ENCODE measurements at places on chromosomes 2 and 18.
A peak's percentile ranks its signal among the peaks of the same experiment; 100 is the strongest.

DNA sequence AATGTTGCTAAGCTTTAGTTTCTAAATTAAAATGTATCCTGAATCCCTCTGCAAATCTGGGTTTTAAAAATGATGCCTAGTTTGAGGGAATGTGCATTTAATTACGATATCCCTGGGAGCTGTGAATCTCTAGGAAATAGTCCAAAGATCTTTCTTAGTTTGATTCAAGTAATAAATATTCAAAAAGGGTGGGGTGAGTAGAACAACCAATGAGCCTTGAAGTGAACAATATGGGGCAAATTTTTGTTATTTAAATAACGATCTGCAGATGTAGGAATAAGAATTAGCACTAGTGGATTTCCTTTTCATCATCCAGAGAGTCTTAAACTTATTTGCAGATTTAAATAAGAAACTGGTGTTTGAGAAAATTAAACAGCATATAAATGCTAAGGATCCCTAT lies 106.3 kb downstream of the ACVR1 start:
- DNase-seq: no peak

GRCh38 chr2:56099963-56100362 lies 83.8 kb upstream of the CCDC85A start:
- DNase-seq: no peak

DNA sequence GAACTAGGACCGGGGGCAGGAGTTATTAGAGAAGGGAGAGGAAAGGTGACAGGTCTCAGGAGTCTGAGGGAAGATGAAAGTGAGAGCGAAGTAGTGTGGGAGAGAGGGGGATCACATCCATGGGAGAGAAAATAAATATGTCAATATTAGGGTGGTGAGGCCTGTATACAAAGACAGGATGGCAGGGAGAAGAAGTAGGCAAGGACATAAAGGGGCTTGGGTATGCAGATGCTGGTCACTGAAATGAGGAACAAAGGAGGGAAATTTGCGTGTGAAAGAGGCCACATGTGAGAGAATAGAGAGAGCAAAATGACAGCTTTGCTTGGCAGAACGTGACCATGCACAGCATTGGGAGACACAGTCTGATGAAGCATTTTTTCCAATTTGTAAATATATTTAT lies 13.6 kb downstream of the METAP1D start:
- DNase-seq: no peak

DNA sequence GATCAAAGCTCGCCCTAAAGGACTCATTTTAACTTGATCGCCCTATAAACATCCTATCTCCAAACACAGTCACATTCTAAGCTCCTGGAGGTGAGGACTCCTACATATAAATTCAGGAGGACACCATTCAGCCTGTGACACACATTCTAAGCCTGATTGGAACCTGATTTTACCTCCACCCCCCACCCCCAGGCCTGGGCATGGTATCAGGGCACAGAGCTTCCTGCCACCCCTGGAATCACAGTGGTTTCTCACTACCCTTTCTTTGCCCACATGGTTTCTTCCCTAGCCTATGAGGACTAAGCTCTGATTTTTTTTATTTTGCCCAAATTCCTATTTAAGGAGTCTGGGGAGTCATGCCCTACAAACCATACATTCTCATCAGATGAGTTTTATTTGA lies 428.1 kb upstream of the ID2 start:
- DNase-seq: no peak

- DNase-seq: no peak
Observed at GRCh38 chr18:31070206-31070605, 27.7 kb upstream of the DSC3 start.

DNA sequence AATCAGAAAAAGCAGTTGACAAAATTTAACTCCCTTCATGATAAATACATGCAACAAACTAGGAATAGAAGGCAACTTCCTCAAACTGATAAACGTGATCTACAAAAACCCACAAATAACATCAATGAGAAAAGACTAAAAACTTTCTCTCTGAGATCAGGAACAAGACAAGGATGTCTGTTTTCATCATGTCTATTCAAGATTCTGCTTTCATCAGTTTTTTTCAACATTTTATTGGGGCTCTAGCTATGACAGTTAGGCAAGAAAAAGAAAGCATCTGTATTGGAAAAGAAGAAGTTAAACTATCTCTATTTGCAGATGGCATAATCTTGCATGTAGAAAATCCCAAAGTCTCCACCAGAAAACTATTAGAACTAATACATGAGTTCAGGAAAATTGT lies 12.3 kb upstream of the CHST10 start:
- no peak for DNase-seq

DNA sequence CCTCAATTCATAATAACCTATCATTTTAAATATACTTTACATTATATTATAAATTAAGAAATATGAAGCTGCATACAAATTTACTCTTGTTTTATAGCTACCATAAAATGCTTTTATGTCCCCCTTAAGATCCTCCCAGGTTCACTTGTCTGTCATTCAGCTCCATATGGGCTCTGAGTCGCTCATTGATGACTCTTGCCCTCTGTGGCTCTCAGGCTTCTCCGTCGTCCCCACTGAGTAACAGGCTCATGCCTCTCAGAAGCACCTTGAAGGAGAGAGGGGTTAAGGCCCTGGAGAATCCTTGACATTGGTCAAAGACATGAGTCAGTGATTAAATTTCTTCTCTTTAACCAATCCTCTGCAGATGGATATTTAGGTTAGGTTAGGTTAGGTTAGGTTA lies 6.2 kb upstream of the MCM6 start:
- DNase-seq: no peak

DNA sequence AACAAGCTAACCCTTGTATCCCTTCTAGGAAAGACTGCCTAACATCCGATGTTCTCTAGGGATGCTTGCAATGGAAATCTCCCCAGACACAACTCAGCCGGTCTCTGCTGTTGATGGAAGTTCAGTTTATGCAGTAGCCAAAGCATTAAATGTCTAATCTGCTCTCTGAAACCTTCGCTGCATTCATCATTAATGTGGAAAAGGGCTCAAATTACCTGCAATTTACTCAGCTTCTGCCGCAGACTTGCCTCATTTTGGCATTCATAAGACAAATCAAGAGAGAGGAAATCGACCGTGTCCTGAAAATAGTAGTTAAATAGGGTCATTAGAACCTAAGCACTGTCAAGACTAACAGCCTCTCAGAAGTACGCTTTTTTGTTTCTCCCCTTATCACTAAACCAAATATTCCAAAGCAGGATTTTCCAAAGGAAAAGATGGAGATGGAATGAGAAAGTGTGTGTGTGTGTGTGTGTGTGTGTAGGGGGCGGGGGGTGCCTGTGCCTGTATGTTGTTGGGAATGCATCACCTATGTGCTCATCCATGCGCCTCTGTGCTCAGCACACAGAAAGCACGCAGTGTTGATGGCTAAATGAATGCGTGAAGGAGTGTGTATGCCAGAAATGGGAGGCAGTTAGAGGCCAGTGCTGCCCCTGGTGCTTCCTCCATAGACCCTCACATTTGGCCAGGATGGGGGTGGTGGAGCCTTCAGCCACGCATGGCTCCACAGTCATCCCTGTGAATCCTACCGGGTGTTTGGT lies 7.4 kb downstream of the LCT start:
- no peak for DNase-seq

GRCh38 chr2:134574611-134575330 lies 144.0 kb downstream of the TMEM163 start:
- DNase-seq: no peak

GRCh38 chr2:99356853-99357252 lies 19.7 kb downstream of the EIF5B start:
- DNase-seq: no peak

- DNase-seq: no peak
Observed at GRCh38 chr2:56030062-56030461, 106.5 kb upstream of the EFEMP1 start.

DNA sequence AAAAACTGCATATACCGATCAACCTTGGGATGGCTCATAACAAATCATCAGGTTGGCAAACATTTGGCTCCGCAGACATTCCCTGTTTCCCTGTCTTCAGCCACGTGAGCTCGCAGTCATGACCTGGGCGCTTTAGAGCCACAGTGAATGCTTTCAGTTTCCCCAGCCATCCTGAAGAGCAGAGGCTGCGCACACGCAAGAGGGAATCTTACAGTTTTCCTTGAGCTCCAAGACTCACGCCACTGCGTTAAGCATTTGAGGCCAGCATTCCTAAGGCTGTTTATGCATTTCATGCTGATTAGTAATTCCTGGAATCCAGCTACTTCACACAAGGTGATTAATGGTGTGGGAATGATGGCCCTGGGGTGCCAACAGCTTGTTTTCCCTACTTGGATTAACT lies 95.1 kb downstream of the MTCL1 start:
- no peak for DNase-seq

- DNase-seq: peak; percentile 19
Observed at GRCh38 chr2:44833171-44834069, 108.1 kb upstream of the SIX3 start.

GRCh38 chr2:7071154-7071553 lies 153.9 kb downstream of the RNF144A start:
- no peak for DNase-seq

DNA sequence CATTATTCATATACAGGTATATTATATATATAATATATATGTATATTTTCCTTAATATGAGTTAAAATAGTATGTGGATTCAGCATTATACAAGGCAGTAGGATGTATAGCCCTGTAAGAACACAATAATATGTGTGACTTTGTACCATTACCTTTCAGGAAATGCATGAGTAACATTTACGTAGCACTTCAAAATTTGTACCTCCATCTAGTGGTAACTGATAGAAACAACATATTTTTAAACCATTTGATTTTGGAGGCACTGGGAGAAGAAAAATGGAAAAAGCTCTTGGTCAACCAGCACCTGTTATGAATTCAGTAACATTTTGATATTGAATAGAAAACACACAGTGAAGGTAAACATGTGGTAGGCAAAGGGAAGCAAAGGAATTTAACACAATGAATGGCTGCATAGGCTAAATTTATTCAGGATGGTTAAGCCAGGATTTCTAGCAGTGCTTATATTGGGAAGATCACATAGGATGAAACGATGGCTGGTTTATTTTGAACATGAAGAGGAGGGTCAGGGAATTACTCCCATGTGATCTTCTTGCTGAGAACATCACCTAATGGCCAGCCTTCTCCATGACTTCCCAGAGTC lies 565.5 kb downstream of the CCDC85A start:
- DNase-seq: no peak

- peak; percentile 90 for DNase-seq
Observed at GRCh38 chr2:216535454-216535995, 36.9 kb downstream of the RPL37A start.

DNA sequence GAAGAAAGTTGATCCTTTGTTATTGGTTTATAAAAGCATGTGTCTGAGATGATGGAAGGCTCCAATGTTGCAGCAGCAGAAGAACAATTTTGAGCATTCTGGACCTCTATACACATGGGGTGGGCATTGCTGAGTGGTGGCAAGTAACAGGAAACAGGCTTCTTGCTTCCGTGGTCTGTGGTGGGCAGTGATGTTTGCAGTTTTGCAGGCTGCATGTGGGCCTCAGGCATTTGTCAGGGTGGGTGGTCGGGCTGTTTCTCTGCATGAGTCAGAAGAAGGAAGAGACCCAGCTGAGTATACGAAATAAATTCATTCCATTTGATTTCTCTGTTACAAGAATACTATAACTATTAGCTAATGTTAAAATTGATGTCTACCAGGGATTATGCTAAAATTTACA lies 239.5 kb upstream of the COL3A1 start:
- no peak for DNase-seq

- no peak for DNase-seq
Observed at GRCh38 chr2:105102963-105103421, 65.1 kb downstream of the MRPS9 start.

GRCh38 chr2:24453379-24454073 lies 37.5 kb upstream of the NCOA1 start:
- DNase-seq: no peak

DNA sequence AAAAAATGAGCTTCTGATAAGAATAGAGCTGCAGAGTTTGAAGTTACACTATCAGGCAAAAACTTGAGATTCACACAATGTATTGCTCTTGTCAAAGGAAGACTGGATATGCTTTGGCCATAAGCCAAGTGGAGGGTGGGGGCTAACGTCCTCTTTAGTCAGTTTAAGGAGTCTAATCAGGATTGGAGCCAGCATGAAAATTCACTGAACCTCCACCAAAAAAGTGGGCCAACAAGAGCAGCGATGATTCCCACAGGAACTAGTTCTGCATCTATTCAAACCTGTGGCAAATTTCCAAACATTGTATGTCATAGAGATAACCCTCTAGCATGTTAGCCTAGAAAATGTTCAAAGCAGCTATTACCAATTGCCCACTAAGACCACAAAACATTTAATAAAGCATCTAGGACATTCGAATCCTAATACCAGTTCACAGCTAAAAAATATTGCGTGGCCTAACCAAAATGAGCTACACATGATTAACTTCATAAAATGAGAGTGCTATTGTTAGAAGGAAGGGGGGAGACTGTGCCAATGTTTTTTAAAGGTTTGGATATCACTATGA lies 43.5 kb upstream of the TMEM247 start:
- no peak for DNase-seq
